ENCODE measurements at places on chromosomes 7 and 10.

GRCh38 chr10:1374511-1375345 lies 318.5 kb downstream of the WDR37 start:
- no peak for DNase-seq

- no peak for DNase-seq
Measured at GRCh38 chr7:131745390-131746248, 189.2 kb upstream of the PODXL start.

- no peak for DNase-seq
Measured at GRCh38 chr10:116269619-116270018, 3.4 kb downstream of the GFRA1 start.

DNA sequence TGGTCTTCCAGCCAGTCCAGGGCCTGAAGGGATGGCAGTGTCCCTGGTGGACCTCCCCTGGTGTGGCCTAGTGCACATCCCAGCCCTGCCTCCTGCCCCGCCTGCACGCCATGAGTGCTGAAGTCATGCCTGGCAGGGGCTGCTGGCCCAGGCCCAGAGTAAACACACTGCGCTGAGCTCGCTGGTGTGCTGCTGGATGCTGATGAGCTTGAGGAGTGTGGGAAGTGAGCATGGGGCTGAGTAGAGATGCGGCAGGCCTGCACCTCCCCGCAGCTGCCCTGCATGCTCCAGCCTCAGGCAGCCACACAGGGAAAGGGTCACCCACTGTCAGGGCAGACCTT lies 43.2 kb downstream of the HTRA1 start:
- no peak for DNase-seq

- no peak for DNase-seq
Measured at GRCh38 chr7:36127075-36127740, 25.8 kb upstream of the EEPD1 start.

DNA sequence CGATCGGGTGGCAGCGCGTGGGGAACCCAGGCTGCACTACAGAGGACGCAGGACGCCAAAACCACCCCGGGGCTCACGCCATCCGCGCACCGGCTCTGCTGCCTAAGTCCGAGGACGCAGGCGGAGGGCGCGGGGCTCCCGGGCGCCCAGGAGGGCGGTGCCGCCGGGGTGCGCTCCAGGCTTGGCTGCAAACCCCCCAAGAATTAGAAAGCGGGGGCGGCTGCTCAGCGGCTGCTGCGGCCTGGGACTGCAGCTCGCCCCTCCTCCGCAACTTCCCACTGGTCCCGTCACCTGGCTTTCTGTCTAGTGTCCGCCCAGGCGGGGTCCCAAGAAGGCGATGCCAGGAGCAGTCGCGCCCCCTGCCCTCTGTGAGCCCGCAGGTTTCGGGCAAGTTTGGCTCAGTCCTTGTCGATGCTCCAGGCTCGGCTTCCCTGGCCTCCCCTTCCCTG lies 1.7 kb upstream of the POU6F2 start:
- no peak for DNase-seq

DNA sequence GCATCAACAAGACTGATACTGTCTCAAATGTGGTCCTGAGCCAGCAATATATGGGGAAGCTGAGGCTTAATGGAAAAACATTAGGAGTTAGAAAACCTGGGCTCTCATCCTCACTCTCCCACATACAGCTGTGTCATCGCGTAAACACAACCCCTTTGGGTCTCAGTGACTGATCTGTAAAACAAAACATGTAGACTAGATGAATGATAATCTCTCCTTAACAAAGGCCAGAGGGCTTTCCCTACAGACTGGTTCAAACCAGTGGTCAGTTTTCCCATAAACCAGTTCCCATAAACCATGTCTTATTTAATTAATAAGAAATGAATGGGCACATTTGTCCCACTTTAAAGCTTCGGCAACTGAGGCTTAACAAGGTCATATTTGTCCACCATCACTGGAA lies 48.1 kb downstream of the OSBPL3 start:
- DNase-seq: no peak

GRCh38 chr10:120583424-120584108 lies 126.5 kb downstream of the PLPP4 start:
- no peak for DNase-seq

DNA sequence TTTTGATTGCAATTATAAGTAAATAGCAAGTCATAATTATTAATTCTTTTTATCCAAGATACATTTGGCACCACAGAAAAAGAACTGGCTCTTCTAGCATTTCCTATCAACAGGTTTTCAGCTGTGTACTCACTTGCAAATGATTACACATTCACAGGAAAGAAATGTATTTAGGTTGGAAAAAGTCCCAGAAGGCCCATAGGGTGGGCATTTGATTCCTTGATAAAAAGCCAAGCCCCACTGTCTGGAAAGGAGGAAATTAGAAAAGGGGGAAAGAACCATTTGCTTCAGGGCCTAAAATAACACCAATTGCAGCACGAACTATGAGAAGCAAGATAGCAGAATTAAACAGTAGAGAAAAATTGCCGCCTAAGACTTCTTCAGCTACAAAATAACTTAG lies 80.8 kb upstream of the COL1A2 start:
- no peak for DNase-seq

DNA sequence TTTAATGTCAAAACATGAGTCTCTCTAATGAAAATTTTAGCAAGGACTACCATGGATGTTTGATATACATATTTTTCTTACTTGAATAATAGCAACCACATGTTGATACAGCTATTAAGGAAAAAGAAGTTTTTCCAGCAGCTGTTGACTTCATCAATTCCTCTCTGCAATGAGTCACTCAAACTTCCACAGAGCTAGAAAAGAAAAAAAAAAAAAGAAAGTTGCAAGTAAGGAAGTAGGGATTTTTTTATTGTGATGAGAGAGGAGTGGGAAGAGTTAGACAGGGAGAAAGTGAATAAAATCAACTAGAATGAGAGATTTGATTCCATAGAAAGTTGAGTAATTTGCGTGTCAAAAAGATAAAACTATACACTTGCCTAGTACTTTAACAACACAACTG lies 46.2 kb downstream of the CAV1 start:
- DNase-seq: peak; percentile 22

DNA sequence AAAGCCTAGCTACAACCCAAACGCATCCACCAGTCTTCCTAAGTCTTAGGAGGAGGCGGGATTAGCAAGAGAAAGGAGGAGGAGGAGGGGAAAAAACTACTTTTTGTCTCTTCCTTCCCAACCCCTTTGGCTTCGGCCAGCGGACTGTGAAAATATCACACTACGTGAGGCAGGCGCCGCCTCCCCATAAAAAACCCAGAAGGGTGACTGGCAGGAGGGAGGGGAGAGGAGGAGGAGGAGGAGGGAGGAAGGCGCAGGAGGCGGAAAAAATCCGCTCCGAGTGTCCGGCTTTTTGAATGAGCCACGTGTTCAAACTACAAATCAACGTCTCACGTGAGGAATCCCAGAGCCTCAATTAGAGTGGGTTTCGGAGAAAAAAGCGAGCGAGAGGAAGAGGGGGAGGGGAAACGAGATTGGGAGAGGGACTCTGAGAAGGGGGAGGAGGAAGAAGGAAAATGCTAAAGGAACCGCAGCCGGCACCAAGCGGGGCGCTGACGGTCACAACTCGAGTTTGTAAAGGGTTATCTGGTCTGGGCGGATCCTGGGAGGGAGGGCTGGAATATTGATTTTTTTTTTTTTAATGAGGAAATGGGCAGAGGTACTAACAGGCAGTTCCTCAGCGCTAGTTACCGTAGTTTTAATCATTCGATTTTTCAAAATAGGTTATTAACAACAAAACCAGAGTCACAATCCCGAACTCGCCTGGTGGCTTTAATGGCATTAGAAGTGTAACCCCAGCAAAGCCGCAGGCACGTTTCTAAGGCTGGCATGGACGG lies at the start of gene IGF2BP3:
IGF2BP3 (minus strand) TSS at position 162 of the 776 bp plus-strand sequence. CDS start 381 bp downstream, outside the sequence.
- DNase-seq: peak; percentile 99

- DNase-seq: no peak
Measured at GRCh38 chr10:63221950-63222349, 88.8 kb downstream of the NRBF2 start.

- no peak for DNase-seq
Measured at GRCh38 chr7:130963339-130963738, 229.3 kb upstream of the KLF14 start.

DNA sequence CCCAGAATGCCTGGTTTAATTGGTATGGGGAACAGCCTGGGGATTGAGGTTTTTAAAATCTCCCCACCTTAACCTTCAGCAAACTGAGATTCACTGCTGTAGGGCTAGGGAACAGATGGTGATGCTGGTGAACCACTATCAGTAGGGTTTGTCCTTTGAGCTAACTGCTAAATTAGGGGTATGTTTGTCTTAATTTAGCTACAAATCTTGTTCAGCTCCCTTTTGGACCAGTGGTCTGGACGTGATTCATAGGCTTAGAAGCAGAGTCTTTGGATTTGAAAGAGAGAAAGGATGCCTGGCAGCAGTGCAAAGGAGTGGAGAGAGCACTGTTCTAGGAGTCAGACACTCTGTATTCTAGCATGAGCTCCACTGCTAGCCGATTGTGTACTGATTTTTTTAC lies 2.8 kb downstream of the HDAC9 start:
- no peak for DNase-seq

- DNase-seq: no peak
Measured at GRCh38 chr10:118870467-118871243, 115.9 kb upstream of the CACUL1 start.

DNA sequence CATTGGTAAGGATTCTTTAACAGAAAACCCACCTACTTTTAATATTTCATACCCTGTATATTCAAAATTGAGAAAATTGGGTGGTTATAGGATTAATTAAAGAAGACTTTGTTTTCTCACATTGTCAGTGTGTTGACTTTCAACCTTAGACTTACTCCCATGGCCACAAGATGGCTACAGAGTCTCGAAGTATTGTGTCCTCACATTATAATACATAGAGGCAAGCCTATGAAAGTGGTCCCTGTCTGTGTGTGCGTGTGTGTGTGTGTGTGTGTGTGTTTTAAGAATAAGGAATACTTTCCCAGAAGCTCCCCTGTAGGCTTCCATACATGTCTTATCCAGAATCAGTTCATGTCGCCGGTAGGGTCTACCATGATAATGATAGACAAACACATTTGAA lies 180.0 kb downstream of the PHF14 start:
- no peak for DNase-seq

DNA sequence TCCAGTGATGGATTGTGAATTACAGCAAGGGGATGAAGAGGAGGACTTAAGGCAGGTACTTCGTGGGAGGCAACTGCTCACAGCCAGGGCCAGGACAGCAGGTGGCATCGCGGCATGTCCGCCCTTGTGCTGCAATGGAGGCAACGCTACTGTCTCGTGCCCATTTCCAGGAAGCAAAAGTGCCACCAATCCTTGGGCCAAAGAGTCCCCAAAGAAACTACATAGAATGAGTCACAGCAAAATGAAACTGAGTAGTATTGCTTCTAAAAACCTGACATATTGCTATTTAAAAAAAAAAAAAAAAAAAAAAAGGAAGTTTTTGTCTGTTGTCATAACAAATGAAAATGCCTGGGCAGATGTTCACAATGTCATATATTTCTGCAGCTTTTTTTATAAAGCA lies 46.6 kb downstream of the RSU1 start:
- DNase-seq: no peak

GRCh38 chr7:155310425-155311114 lies 12.9 kb downstream of the INSIG1 start:
- DNase-seq: no peak

DNA sequence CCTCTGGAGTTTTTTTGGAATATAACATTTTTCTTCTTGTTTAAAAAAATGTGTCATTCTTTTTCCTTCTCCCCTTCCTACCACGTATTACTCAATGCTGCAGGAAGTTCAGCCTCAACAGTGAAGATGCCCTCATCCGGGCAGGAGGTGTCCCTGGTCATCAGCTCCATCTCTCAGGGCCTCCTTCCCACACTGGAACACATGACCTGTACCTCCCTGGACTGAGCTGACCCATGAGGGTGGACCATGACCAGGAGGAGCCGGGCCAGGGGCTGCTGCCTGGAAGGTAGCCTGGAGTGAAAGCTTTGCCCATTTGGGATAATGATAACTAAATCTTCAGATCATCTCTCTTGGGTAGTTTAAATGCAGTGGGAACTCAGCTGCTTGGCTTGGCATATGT lies 316.5 kb upstream of the ZMIZ1 start:
- no peak for DNase-seq

Data from SW 1271 (cell line).